Endothelial cell (in vitro differentiated cells): ENCODE measurements at places on chromosomes 12 and 14. TPM values are rescaled to one million over a fixed set of nuclear protein-coding genes. Genes with fewer than 3 reads are reported as not detected.

GRCh38 chr14:69500736-69501135 lies 16.2 kb downstream of the PLEKHD1 start:
- no peak for DNase-seq

DNA sequence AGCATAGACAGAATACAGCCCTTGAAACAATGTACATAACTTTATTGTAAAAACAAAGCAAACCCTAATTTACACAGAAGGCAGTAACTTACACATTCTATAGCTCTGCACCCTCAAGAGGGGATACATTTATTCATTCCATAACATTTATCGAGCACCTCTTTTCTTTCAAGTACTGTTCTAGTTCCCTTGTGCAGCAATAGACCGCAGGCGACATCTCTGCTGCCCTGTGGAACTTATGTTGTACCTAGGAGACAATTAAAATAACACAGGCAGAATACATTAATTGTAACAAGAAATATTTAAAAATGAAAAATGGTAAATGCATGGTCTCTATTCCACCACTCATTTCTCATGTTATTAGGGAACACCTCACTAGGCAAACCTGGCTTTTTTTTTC lies 1.4 kb upstream of the ARHGDIB start:
- DNase-seq: no peak

GRCh38 chr14:23434488-23435222 lies 805 bp downstream of the MYH7 start:
- DNase-seq: no peak

The EIF2S3B gene
- 7.6 TPM for total RNA-seq

The EPYC gene
- total RNA-seq: not detected

The PRB2 gene
- total RNA-seq: not detected

The ACOT6 gene
- total RNA-seq: not detected

DNA sequence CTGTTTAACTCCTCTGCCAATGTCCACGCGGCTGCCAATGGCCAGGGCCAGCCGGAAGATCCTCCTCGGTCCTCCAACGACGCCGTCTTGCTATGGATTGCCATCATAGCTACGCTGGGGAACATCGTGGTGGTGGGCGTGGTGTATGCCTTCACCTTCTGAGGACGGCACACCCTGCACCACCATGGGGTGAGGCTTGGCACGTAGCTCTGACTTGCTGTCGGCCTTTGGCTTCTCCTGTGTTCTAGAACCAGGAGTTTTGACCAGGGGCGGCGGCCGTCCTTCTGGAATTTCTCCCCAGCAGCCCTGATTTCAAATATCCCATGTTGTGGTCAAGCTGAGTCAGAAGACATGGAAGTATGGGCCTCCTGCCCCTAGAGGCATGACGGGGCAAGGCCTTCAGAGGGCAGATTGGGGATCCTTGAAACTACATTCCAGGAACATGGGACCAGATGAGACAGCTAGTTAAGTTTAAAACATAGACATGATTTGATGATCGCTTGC lies 47.5 kb downstream of the C14orf132 start:
- no peak for DNase-seq

The ADCK1 gene
- total RNA-seq: 6.2 TPM

The KERA gene
- not detected for total RNA-seq

DNA sequence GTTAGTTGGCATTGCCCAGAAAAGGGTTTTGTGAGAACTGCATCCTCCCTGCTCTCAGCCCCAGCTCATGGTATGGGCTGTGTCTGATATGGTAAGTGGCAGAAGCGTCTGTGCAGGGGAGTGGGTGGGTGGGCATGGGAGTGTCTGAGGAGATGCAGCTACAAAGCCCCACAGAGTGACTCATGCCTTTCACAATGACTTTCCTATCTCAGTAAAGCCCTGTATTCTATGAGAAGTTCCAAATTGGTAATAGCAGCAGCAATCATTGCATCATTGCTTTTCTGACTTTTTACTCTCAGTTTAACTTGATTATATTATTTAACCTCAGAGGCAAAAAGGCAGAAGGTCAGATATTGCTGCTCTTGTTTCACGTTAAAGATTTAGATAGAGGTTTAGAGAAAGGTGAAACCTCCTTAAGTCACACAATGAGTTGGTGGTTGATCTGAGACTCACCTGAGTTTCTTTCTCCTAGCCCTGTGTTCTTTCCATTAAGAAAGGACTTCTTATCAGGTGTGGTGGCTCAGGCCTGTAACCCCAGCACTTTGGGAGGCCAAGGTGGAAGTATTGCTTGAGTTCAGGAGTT lies 171.7 kb downstream of the SLC5A8 start:
- DNase-seq: no peak

The ZDHHC22 gene
- total RNA-seq: 12.0 TPM

The SAV1 gene
- total RNA-seq: 24.0 TPM

DNA sequence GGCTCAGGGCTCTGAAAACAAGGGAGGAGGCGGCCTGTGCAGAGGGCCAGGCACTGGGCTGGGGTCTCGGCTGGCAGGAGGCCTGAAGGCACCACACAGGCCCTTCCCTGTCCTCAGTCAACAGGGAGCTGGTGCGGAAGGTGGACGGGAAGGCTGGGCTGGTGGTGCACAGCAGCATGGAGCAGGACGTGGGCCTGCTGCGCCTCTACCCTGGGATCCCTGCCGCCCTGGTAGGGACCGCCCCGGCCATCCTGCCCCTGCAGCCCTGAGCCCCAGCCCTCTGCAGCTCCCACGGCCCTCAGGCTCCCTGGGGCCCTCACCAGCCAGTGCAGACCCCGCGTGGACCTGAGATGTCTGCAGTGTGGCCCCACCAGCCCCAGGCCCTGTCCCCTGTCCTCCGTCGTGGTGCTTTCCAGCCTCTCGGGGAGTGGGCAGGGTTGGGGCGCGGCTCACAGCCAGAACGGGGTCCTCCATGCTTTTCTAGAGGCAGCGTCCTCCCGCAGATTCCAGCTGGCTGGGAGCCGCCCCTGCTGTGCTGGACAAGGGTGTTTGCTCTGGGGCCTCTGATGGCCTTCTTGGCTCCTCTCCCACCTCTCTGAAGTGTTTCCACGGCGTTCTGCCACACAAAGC lies 18.1 kb downstream of the ASPG start:
- DNase-seq: no peak

- DNase-seq: peak; percentile 69
These were observed 98.4 kb downstream of the APAF1 start for GRCh38 chr12:98743362-98743953.

The KRT80 gene
- 1.5 TPM for total RNA-seq

DNA sequence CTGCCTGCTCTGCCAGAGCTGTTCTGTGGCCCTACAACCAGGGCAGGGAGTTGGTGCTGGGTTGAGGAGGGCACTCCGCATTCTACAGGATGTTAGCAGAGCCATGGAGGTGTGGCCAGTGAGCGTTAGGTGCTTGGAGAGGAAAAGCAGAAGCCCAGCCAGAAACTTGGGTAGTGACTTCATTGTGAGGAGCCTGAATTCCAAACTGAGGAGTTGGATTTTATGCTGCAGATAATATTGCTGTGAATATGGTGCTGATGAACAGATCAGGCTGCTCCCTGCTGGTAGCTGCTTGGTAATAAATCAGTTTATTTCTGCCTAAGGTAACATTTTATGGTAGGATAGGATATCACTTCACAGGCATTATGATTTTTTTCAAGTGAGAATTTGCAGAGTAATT lies 7.1 kb upstream of the CCDC175 start:
- DNase-seq: no peak

DNA sequence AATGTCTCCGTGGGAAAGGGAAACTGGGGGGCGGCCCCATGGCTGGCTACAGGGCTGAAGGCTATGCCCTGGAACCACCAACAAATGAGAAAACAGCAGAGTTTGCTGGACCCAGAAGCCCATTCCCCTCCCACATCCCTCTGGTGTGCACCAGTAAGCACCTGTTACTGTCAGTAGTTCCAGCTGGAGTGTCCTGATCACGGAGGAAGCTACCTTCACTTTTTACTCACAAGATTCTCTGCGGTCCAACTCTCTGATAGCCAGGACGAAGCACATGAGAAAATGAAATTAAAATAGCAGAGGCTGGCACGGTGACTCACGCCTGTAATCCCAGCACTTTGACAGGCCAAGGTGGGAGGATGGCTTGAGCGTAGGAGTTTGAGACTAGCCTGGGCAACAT lies 22.7 kb upstream of the MEG3 start:
- no peak for DNase-seq

GRCh38 chr12:4809449-4810218 lies 89.4 kb downstream of the GALNT8 start:
- peak; percentile 75 for DNase-seq

GRCh38 chr12:108338915-108339657 lies at the start of gene CMKLR1:
Gene CMKLR1 (minus strand): TSS chr12:108339311. CDS start chr12:108293591, 45,720 bp downstream.
- no peak for DNase-seq

The ERBB3 gene
- 4.2 TPM for total RNA-seq

- DNase-seq: no peak
These were observed 82.3 kb downstream of the PDE3A start for GRCh38 chr12:20450591-20451180.

The SCN8A gene
- 5.0 TPM for total RNA-seq

DNA sequence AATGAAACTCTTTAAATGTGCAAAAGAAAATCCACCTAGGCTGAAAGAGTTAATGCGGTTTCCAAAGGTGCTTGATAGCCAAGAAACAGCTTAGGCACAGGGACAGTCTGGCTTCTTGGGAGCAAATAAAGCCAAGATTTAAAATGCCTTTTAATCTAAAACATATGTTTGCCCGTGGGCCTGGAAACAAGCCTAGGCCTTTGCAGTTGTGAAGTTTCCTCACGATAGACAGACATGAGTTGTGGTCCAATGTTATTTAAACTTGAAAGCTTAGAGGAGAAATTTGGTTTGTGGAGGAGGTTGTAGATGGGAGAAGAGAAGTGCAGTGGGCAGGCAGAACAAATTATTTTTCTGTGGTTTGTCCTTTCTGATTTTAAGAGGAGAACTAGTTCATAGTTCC lies 29.8 kb downstream of the PROX2 start:
- DNase-seq: no peak

DNA sequence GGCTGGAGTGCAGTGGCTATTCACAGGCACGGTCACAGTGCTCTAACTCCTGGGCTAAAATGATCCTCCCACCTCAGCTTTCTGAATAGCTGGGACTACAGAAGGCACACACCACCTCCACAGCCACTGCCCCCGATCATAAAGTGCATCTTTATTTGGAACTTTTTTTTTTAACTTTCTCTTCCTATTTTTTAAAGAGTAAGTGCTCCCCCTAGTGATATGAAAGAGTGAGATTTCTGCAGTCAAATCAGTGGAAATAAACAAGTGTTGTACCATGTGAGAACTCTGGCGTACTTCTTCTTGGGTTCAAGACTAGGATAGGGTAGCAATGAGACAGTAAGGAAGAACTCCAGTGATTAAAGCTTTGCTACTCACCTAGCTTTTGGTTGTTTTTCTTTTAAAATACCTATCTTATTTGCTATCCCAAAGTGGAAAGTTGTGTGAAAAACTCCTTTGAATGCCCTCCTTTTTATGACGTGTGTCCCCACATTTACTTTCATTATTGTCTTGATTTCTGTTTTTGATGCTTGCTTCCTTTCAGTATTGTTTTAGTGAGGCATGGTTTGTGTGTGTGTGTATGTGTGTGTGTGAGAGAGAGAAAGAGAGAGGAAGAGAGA lies 6.6 kb downstream of the PPP4R4 start:
- DNase-seq: no peak
